ENCODE measurements at places on chromosomes 12 and 14.

GRCh38 chr14:99427632-99428300 lies 52.9 kb downstream of the SETD3 start:
- DNase-seq: no peak

GRCh38 chr12:89697296-89697695 lies 11.3 kb downstream of the ATP2B1 start:
- no peak for DNase-seq

GRCh38 chr14:63200035-63200740 lies 4.1 kb upstream of the RHOJ start:
- DNase-seq: no peak

GRCh38 chr14:47194055-47194454 lies 481.4 kb downstream of the MDGA2 start:
- DNase-seq: no peak

- DNase-seq: no peak
Measured at GRCh38 chr12:29088611-29089219, 60.4 kb upstream of the FAR2 start.

DNA sequence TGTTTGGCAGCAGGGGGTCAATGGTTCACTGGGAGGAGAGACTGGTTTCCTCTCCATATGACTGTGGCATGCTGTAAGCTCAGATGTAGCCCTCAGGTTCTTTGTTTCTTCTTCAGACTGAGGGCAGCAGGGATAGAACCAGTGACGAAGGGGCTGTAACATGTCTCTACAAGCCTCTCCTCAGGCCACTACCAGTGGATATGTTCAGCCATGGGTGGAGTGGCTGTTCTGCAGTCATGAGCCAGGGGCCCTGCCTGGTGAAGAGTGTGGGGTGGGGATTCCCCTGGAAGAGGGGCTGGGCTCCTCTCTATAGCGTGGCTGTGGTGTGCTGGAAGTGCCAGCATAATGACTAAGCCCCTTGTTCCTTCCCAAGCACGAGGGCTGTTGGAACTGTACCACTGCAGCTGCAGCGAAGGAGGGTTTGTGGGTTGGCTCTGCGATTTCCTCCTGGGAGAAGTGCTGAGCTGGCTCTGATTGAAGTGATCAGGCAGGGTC lies 55.8 kb downstream of the CMAS start:
- DNase-seq: no peak

Measured in NCI-H146 (cell line).